ENCODE measurements at places on chromosomes 13 and 19.

GRCh38 chr13:88840085-88840484, 1168.9 kb downstream of the SLITRK5 start:
- DNase-seq, result no peak

DNA sequence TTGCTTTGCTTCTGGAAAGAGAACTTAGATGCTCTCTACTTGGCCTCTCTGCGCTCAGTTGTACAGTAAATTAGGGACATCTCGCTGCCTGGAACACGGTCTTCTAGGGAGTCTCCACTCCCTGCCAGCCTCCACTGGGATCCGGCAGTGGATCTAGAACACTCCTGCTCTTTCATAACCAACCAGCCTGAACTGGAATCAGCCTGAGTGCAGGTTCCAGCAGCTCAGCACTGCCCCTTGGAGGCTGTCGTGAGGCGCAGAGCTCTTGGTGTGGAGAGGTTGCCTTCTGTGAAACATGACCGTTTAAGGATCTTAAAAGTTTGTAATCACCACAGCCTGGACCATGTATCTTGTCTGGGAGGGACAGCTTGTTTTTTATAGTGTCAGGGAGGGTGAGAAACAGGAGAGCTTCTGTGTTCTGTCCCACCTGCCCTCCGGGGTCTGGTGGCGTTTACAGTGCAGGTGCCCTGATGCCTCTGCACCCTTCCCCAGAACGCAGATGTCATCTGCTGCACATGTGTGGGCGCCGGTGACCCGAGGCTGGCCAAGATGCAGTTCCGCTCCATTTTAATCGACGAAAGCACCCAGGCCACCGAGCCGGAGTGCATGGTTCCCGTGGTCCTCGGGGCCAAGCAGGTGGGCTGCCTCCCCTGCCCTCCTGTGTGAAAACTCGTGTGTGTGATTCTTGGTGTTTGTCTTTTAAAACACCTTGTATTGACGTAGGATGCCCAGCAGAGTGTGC, 24.8 kb downstream of the UPF1 start:
- no peak for DNase-seq

DNA sequence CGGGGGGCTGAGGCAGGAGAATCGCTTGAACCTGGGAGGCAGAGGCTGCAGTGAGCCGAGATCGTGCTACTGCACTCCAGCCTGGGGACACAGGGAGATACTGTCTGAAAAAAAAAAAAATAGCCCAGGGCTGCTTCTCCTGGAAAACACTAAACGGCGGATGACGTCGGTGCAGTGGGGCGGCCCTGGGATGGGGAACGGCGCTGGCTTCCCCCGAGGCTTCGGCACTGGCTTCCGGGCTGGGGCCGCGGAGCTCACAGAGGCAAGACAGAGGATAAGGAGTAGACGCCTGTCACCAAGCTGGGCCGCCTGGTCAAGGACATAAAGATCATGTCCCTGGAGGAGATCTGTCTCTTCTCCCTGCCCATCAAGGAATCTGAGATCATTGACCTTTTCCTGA, 5.0 kb downstream of the PRSS57 start:
- DNase-seq, result no peak

GRCh38 chr19:20858218-20858617, 64.8 kb upstream of the ZNF85 start:
- no peak for DNase-seq

DNA sequence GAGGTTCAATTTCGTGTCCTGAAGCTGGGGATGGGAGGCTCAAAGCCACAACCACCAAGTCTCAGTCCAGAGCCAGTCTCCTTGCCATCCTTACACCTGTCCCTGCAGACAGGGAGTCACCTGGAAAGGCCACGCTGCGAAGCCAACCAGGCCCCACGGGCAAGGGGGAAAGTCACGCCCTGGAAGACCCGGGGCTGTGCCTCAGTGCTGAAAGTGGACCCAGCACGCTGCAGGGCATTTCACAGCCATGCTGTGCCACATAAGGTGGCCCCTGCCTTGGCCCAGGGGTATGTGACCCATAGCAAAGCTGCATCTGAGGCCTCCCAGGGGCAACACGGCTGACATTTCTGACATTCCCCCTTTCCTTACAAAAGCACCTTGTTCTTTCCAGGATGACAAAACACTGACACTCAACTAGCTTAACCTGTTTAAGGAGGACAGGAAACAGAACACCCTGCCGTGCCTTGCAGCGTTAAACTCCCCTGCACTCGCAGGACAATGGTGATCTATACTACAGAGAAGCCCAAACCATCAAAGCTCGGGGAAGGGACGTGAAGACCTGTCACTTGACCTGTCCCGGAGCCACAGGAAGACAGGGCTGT, 14.8 kb downstream of the CHERP start:
- no peak for DNase-seq

DNA sequence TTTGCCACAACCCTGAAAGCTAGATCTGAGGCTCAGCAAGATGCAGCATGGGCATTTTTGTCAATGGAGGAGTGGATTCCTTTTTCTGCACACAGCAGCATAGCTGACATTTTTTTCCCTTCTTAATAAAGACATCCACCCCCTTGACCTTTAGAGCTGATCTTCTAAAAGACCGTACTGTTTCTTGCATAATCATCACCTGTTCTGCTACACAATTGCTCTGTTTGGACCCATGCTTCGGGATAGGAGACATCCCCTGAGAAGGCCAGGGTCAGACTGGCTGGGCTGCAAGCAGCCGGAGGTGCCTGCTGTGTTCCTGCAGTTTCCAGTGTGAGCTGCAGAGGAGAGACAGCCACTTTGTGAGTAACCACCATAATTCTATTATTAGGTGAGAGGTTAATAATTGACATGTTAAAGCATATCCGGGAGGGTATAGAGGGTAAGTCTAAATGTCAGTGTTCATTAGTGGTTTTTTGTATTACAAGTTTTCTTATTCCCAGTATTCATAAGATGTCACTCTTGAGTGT, 108.5 kb upstream of the C1QTNF9B start:
- DNase-seq, result peak; percentile 36

All from SJCRH30 (cell line).